Activated CD4-positive, alpha-beta T cell treated with anti-CD3 and anti-CD28 coated beads for 1 hour (primary cell): ENCODE measurements at places on chromosomes 7 and 10.

DNA sequence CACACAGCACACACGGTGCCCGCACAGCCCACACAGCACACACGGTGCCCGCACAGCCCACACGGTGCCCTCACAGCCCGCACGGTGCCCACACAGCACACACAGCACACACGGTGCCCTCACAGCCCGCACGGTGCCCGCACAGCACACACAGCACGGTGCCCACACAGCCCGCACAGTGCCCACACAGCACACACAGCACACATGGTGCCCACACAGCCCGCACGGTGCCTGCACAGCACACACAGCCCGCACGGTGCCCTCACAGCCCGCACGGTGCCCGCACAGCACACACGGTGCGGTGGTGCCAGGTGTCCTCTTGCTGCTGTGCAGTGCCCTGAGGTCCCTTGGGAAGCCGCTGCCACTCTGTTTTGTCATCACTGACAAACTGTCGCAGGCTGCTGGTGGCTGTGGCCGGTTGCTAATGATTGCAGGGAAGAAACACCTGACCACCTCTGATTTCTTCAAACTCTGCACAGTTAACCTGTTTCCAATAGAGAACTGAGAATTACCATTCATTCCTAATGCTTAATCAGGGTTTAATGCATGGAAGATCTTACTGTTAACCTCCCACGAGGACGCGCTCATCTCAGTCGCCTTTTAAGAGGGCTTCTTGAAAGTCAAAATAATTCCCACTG is 66.9 kb downstream of the GLRX3 start:
- DNase-seq, result no peak

GRCh38 chr10:89183571-89183970 is 23.5 kb downstream of the CH25H start:
- DNase-seq, result no peak

- DNase-seq, result no peak
Observed at GRCh38 chr7:80770675-80771081, 132.2 kb downstream of the CD36 start.

DNA sequence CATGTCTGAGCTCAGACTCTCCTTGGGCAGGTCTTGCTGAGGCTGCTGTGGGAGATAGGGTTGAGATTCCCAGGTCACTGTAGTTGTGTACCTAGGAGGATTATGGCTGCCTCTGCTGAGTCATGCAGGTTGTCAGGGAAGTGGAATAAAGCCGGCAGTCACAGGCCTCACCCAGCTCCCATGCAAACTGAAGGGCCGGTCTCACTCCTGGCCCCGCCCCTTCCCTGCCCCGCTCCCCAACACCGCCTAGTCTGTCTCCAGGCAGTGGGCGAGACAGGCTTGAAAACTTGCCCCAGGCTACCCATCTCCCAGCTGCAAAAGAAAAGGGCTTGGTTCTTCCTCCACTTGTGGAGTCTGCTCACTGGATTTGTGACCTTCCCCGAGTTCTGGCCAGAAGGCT is 41.6 kb upstream of the SDHAF3 start:
- no peak for DNase-seq

DNA sequence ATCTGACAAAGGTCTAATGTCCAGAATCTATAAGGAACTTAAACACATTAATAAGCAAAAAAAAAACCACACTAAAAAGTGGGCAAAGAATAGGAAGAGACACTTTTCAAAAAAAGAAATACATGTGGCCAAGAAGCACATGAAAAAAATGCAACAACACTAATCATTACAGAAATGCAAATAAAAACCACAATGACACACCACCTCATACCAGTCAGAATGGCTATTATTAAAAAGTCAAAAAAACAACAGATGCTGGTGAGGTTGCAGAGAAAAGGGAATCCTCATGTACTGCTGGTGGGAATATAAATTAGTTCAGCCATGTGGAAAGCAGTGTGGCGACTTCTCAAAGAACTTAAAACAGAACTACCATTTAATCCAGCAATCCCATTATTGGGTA is 119.0 kb downstream of the LMBR1 start:
- DNase-seq, result no peak

GRCh38 chr7:142359694-142360279 is 101.9 kb upstream of the PRSS58 start:
- no peak for DNase-seq

DNA sequence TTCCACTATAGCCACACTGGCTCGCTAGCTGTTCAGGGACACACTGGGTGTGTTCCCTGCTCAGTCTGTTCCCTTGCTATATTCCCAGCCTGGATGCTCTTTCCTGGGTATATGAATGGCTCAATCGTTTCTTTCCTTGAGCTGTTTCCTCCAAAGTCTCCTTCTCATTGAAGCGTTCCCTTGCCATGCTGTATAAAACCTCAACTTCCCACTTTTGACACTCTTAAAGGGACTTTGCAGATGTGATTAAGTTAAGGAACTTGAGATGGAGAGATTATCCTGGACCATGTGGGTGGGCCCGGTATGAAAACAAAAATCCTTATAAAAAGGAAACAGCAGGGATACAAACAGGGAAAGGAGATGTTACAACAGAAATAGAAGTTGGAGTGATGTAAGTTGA is 973.1 kb downstream of the LRMDA start:
- no peak for DNase-seq

GRCh38 chr10:62853710-62854109 is 37.5 kb upstream of the EGR2 start:
- DNase-seq, result no peak

DNA sequence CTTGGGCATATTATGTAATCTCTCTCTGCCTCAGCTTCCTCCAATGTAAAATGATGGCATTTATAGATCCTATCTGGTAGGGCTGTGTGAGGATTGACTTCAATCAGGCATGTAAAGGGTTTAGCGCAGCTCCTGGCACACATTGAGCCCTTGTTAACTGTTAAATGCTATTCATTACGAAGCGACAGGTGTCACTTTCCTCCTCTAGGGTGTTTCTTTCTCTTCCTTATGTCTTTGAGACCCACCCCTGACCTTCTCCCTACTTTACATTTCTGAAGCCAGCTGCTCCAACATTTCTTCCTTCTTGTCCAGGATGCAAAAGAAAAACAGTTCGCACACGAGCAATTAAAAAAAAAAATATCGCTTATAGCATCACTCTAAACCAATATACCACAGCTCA is 5.7 kb upstream of the R3HCC1L start:
- DNase-seq, result no peak
